ENCODE measurements at places on chromosomes 6 and 20. TPM values are rescaled to one million over a fixed set of nuclear protein-coding genes. Genes with fewer than 3 reads are reported as not detected.

NECAB3 gene
- total RNA-seq, result 12.5 TPM

PRSS35 gene
- total RNA-seq, result 0.09 TPM

SIRPB1 gene
- total RNA-seq, result 1.0 TPM

C20orf204 gene
- total RNA-seq, result 1.9 TPM

RAE1 gene
- 27.7 TPM for total RNA-seq

CAPN11 gene
- total RNA-seq, result 1.9 TPM

Measured in endothelial cell of coronary artery (primary cell).